ENCODE measurements at places on chromosomes 12 and 14.

DNA sequence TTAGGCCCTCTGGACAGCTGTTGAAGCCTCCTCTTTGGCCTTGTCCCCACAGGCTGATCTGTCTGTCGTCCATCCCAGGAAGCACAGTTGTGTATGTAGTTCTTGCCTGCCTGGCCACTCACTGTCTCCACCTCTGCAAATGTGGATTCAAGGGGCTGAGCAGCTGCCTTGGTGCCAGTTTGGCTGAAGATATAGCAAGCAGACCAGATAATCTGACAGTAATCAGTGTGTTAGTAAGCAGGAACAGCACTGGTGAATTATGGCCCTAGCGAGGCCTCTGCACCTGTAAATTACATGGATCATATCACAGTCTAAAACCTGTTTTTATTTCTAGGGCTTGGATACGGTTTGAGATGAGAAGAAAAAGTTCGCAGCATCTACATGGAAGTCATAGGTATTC lies 282.5 kb upstream of the NOS1 start:
- DNase-seq, result no peak

- DNase-seq, result no peak
Observed at GRCh38 chr14:105748204-105748578, 221.8 kb downstream of the TMEM121 start.

- no peak for DNase-seq
Observed at GRCh38 chr12:50190859-50191258, 23.7 kb upstream of the CERS5 start.

DNA sequence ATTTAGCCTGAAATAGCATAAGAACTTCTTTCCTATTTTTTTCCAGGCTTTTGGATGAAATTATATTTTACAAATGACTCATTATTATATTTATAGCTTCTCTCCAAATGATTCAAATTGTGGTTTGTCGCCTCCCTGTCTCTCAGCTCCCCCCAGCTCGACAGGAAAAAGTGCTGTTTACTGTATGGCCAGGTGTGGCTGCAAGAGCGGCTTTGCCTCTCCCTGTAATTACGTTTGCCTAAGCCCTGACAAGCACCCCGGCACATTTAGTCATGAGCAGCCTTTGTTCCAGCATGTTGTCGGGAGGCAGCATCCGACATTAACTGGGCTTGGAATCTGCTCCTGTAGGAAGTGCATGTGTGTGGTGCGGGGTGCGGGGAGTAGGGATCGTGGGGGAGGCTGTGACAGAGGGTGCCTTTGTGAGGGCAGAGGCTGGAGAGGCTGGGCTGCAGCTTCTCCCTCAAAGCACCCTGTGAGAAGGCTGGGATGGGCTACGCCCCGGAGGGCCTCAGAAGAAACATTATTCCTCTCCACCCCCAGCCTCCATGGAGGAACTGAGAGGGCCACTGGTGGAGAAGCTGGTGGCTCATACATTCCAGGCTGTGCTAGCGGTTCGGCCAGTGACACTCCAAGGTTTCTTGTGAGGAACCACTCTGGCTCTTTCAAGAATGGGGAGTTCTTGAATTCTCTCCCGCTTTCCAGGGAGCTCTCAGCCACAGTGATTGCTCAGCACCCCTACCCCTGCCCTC lies 42.1 kb upstream of the CTDSP2 start:
- peak; percentile 44 for DNase-seq

- peak; percentile 88 for DNase-seq
Observed at GRCh38 chr12:124509676-124510300, 57.6 kb downstream of the NCOR2 start.

DNA sequence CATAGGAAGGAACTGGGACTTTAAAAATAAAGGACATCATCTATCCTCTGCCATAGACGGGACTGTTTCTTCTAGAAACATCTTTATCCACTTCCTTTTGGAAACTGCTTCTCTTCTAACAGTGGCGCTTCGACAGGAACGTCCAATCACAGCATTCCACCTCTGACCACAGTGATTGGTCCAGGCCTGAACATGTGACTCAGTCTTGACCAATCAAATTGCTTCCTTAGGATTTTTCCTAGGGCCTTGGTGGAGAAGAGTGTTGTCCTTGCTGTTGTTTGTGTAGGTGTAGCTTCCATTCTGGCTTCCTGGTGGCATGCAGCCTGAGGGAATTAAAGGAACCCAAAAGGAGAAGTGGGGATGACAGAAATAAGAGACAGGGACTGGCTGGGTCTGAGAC lies 182.4 kb upstream of the TBX3 start:
- no peak for DNase-seq

GRCh38 chr12:1628666-1629337 lies at the start of gene WNT5B:
Gene WNT5B, plus strand, starts transcription at chr12:1629231. Its CDS starts 2,124 bp downstream, at chr12:1631355.
- DNase-seq, result no peak

- DNase-seq, result no peak
Observed at GRCh38 chr14:65961004-65961403, 525.2 kb upstream of the CCDC196 start.

DNA sequence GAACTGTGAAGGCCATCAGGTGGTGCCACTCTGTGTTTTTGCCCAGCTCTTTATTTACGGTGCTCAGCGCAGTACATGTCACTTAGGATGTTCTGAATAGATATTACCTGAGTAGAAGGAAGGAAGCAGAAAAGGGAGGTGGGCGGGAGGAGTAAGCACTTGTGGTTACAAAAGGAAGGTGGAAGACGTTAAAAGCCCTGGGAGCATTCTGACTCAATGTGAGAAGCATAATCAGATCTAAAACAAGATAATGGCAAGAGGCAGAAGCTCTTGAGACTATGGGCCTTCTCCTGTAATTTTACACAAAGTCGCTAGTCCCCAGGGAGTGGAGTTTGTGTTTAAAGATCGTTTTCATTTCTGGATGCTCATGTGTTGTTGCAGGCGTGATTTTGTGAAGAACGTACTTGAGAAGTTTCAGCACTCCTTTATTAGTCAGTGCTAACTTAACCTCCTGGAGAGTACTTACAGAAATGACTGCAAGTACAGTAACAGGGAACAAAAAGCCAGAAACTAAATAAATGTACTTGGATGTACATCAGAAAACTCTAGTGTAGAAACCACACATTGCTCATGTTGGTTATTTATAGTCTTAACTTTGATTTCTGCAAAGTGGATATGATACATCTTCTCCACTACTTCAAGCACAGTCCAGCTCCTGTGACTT lies 1523.5 kb downstream of the AACS start:
- DNase-seq, result no peak

GRCh38 chr14:105562713-105563346 lies 36.4 kb downstream of the TMEM121 start:
- no peak for DNase-seq

- no peak for DNase-seq
Observed at GRCh38 chr12:87841935-87842334, 187.3 kb downstream of the C12orf50 start.

DNA sequence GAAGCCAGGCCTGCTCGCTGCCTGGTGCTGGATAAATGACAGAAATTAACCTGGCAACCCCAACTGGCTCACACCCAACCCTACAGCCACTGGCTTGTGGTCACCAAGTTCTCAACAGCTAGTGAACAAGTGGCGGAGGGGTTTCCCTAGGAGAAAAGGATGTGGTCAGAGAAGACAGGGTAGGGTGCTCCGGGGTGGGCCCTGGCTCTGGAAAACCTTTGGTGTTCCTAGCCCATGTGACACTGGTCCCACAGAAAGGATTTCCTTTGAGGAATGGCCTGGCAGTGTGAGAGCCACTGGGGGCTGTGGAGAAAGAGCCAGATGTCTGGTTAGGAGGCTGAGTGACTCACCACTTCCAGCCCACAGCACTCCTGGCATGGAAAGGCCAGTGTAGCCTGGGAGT lies 8.7 kb downstream of the SYNE3 start:
- DNase-seq, result peak; percentile 88

GRCh38 chr12:41277100-41277945 lies 89.2 kb downstream of the PDZRN4 start:
- peak; percentile 52 for DNase-seq

DNA sequence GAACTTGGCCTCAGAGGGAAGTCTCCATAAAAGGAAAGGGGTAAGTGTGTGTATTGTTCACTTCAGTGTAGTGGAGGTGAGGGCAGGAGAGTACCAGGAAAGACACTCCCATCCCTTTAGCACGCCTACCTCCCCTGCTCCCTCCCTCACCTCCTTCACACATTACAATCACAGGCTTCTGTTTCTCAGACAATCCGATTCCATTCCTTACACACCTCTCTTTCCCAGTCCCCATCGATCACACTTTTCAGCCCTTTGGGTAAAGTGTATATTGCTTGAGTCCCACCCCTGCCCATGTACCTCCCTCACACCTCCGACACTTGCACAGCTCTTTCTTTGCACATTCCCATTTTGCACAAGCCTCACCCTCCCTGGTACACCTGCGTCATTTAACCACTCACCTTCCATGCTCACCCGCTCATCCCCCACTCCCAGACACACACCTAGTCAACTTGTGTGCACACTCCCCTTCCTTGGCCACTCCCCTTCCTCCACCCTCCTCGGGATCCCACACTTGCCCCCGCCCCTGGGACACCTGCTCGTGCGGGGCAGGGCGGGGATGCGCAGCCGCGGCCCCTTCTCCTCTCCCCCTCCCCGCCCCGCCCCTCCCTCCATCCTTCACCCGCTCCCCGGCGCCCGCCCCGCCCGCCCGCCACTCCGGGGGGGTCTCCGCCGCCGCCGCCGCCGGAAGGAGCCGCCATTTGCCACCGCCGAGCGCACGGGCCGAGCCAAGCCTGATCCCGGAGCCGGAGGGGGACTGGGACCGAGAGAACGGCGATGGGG lies at the start of gene MARCHF9:
MARCHF9 (plus strand) TSS at position 693 of the 783 bp plus-strand sequence. CDS start 426 bp downstream, outside the sequence.
- peak; percentile 62 for DNase-seq

- DNase-seq, result no peak
Observed at GRCh38 chr12:119980242-119980641, 8.8 kb upstream of the BICDL1 start.

- DNase-seq, result no peak
Observed at GRCh38 chr14:54104601-54105145, 148.0 kb upstream of the BMP4 start.

GRCh38 chr12:97368462-97369163 lies 94.0 kb upstream of the RMST start:
- DNase-seq, result peak; percentile 3

- peak; percentile 36 for DNase-seq
Observed at GRCh38 chr12:21764065-21764464, 10.4 kb downstream of the KCNJ8 start.

DNA sequence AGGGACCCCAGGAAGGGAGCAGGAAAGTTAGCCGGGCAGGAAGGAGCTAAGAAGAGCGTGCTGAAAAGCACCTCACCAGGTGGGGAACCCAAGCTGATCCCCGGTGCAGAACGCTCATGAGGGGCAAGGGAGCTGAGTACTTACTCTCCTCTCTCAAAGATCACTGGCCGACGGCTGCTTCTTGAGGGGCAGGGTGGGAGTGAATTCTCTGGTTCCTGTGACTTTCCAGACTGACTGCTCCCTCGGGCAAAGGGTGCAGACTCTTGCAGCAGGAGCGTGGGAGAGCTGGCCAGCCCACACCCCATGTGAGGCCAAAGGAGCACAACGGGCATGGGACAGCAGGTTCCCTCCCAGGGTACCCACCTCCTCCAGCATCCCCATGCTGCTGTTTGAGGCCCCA lies 44.9 kb upstream of the DIO3 start:
- DNase-seq, result no peak

GRCh38 chr12:97426492-97427116 lies 36.0 kb upstream of the RMST start:
- no peak for DNase-seq

GRCh38 chr12:70982991-70983390 lies 62.5 kb upstream of the PTPRR start:
- peak; percentile 47 for DNase-seq

GRCh38 chr12:28535216-28535615 lies 345.0 kb downstream of the CCDC91 start:
- peak; percentile 45 for DNase-seq

GRCh38 chr12:101414533-101415119 lies 7.1 kb upstream of the ARL1 start:
- peak; percentile 71 for DNase-seq

- no peak for DNase-seq
Observed at GRCh38 chr14:60971271-60971670, 9.6 kb downstream of the TRMT5 start.

DNA sequence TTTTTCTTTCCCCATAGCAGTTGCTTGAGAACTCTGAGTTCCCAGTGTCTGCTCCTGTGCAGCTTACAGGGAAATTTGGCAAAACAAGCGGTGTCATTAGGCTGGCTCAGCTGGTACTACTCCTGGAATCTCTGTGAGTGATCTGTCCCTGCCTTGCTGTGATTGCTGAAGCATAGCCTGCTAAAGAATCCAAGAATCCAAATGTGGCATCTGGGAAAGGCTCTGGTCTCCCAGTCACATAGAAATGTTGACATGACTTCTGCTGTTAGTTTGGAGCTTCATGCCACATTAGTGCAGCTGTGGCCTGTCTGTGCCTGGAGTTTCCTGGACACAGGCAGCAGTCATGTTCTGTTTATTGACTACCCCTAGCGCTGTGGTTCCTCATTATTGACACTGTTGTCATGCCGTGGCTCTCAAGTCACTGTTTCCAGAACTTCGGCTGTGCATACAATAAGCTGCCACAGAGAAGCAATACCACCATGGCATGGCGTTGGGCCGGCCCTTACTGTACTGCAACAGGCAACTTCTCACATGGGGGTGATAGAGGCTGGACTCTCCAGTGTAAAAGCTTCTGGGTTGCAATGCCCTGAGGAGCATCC lies 166.8 kb downstream of the MYRFL start:
- peak; percentile 78 for DNase-seq

DNA sequence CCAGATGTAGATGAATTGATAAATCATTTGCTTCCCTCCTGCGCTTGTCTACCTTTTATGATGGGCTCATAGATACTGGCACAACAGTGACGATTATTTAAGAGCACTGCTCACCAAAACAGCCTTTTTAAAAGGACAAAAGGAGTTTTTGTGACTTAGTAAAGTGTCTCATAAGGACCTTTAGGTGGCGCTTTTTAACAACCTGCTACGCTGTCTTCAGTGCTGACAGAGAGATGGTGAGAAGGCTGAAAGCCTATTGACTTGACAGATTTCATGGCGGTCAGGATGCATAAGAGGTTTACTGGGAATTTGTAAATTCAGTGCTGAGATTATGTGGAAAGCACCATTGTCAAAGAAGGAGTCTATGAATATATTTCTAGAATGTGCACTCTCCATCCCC lies 87.6 kb downstream of the SLC15A5 start:
- DNase-seq, result peak; percentile 49

DNA sequence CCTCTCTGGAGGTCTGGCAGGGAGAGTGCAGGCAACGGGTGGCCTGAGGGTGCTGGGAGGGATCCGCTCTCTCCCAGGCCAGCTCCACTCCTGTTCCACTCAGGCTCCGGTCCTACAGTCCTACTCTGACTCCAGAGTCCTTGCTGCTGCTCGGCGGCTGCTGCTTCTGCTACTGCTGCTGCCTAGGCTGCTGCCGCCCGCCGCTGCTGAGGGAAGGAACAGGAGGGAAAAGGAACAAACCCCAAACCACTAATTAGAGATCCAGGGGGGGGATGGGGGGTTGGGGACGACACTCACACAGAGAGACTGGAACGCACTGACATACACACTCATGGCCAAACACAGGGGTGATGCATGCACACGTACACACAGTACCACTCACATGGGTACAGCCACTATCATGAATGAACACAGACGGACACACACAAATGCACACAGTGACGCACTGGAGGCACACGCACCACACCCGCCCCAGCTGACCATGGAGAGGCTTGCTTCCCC lies at the start of gene SP7:
SP7 (minus strand) TSS at position 174 of the 501 bp plus-strand sequence. CDS start 708 bp downstream, outside the sequence.
- no peak for DNase-seq
